Activated B cell treated with CpG ODN at 0.5 μM for 24 hours (primary cell): ENCODE measurements at places on chromosomes 16 and 17.

- DNase-seq, result peak; percentile 85
Measured at GRCh38 chr16:88967830-88968588, 9.0 kb downstream of the CBFA2T3 start.

GRCh38 chr17:63399856-63400255, 46.2 kb downstream of the CYB561 start:
- DNase-seq, result no peak

DNA sequence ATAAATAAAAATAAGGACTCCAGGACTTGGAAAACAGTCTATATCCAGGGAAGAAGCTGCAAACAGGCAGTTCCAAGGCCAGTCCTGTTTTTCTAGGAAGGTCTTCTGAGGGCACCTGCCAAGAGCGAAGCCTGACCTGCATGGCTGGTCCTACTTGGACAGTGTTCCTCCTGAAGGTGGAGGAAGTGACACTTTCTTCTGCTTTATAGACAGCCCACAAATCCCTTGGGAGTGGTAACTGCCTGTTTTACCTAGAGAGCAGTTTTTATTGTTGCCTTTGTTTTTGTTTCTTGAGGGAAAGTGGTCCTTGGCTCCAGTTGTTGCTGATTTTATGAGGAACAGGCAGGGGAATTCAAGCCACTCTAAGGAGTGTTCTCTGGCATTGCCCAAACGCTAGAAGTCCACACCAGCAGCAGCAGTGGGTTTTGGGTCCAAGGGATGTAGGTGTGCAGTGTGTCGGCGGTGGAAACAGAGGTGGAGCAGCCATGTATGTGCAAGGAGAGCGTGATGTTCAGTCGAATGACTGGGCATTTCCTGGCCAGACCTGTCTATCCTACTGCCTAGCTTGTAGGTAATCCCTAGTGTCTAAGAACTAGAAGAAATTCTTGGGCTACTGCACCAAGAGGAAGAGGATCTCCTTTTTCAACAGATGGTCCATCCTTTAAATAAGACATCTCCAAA, 35.3 kb downstream of the LDHD start:
- no peak for DNase-seq

DNA sequence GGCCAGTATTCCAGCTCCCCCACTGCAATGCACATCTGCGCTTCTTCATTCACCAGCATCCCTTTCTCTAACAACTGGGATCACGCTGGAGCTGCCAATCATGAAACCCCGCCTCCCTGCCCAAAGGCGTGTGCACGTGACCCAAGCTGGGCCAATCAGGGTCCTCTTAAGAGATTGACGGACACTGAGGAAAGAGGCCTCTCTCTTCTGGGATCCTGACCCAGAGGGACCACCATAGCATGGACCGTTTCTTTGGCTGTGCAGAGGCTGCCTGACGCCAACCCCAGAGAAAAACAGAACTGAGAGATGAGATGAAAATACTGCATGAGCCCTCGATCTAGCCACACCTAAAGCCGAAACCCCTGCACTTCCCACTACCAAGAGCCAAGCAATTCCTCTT, 32.0 kb downstream of the COTL1 start:
- DNase-seq, result no peak

DNA sequence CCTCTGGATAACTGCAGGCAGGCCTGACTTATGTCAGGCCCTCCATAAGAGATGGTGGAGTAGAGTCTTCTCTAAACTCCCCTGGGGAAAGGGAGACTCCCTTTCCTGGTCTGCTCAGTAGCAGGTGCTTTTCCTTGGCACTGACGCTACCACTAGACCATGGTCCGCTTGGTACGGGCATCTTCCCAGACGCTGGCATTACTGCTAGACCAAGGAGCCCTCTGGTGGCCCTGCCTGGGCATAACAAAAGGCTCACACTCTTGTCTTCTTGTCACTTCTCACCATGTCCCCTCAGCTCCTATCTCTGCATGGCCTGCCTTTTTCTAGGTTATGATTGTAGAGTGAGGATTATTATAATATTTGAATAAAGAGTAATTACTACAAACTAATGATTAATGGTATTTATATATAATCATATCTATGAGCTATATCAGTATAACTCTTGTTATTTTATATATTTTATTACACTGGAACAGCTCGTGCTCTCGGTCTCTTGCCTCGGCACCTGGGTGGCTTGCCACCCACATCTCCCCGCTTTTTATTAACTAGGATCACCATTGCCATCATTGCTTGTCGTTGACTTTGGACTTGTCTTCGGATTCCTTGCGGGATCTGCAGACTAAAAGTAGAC, 59.8 kb upstream of the ARL4D start:
- peak; percentile 47 for DNase-seq

DNA sequence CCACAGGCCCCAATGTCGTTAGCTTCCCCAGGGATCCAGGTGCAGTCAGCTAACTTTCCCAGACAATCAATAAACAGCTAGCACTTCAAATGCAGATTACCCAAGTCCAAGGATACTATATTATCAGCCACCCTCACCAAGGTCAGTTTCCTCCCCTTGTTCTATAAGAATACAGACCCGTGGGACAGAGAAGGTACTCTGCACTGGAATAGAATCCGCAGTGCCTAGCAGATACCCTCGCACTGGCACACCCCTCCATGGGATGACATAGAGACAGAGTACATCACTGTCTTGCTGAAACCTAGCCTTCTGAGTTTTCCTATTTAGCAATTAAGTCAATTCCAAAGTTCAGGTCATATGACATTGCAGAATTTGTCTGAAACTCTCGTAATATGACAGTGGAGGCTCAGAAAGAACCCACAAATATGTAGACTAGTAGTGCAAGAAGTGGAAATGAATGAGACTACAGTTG, 40.0 kb upstream of the ABCA10 start:
- no peak for DNase-seq

GRCh38 chr17:67881083-67881482, 55.8 kb downstream of the BPTF start:
- no peak for DNase-seq

DNA sequence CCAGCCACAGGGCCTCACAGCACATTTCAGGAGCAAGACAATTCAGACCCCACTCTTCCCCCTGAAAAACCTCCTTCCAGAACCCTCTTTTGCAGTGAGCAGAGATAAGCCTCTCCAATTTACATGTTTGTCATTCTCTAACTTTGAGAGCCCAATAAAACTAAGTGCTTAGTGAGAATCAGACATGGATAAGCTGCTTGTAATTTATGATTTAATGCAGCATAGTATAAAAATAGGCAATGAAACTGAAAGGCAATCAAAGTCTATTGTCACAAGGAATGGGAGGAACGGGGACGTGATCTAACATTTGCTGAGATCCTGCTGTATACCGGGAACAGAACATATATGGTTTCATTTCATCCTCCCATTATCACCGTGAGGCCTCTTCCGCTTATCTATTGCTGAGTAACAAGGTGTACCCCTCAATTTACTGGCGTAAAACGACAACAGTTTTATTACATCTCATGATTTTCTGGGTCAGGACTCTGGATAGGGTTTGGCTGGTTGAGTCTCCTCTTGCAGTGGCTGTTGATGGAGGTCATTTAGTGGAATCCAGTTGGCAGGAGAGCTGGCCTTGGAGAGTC, 597.4 kb downstream of the MAF start:
- DNase-seq, result no peak

- DNase-seq, result no peak
Measured at GRCh38 chr17:77356690-77357201, 216.0 kb downstream of the SEC14L1 start.

DNA sequence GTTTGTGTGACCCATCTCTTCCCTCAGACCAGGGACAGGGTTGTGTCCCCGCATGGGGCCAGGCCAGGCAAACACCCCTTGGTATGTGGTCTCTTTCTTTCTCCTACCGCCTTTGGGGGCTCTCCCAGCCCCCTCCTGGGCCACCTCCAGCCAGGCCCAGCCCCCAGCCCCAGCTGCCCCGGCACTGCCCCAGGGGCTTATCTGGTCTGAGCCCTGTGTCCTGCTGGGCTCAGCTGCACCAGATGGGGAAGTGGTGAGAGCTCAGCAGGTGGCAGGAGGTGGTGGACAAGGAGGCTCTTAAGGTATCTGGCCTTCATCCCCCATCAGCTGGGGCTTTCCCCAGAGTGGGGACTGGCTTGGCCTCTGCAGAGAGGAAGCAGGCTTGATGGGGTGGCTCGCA, 8.7 kb downstream of the ADAM11 start:
- no peak for DNase-seq
